ENCODE measurements at places on chromosomes 1 and 21.

- no peak for DNase-seq
Observed at GRCh38 chr1:109427171-109427467, 871 bp upstream of the PSMA5 start.

GRCh38 chr1:24707687-24708086 lies 37.6 kb upstream of the CLIC4 start:
- DNase-seq = no peak

DNA sequence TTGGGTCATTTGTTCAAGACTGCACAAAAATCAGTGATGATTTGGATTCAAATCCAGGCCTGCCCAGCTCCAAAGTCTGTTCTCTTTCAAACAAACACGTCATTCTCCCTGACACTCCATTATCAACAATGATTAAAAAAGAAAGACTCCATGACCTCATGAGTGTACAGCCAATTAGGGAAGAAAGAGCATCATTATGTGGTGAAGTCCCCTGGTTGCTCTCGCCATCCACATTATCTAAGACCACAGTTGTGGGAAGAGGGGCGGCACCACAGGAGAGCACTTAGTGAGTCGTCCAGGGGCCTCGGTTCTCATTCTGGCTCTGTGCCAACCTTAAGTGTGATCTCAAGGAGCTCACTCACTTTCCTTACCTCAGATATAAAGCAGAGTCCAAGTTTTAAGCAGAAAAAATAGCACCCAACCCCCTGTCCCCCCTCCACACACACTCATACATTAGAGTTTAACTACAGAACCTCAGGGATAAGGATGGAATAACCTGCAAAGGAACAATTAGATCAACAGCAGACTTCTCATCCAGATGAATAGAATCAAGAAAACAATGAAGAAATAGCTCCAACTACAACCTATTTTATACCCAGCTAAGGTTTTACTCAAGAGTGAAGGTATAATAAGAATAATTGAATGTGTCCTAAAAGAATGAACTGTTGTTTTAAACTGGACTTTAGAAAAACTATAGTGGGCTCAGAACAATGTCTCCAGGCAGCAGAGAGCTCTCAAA lies 47.8 kb downstream of the COL6A1 start:
- no peak for DNase-seq

DNA sequence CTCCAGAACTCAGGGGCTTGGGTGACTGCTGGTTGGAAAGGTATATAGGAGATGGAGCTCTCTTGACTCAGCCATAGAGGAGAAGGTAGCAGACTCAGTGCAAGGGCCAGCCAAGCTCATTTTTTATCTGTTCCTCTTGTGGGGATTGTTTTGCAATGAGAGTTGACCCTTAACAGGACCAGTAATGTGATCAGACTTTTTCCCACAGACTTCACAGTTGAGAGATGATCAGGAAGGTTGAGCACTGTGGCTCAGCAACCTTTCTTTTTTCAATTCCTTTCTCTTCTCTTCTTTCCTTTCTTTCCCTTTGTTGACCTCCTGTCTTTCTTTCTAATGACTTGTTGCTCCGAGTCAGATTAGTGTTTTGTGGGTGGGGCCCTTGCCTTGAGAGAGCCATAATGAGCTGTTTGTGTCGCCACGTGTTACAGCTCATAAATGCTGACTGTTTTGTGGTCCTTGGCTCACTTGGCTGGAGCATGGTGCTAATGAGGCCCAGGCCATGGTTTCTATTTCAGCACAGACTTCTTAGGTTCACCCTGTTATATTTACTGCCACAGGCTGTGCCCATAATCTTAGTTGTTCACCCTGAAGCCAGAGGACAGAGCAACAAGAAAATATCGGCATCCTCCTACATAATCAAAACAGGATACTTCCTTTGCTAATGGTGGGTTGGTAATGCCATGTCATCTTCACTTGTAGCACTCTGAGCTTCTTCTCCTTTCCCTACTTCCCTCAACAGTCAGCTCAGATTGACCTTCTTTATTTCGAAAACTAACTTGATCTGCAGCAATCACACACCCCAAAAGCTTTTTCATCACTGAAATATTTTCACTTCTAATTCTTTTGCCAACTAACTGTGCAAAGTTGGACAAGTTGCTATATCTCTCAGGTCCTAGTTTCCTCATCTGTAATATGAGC lies 13.9 kb downstream of the ADAM30 start:
- peak; percentile 53 for DNase-seq

- DNase-seq = no peak
Observed at GRCh38 chr21:44709426-44710293, 1.7 kb downstream of the TSPEAR start.

- DNase-seq = no peak
Observed at GRCh38 chr1:8540971-8541370, 223.1 kb downstream of the SLC45A1 start.

Data from CD14-positive monocyte (primary cell).